ENCODE measurements at places on chromosomes 7 and 10.

DNA sequence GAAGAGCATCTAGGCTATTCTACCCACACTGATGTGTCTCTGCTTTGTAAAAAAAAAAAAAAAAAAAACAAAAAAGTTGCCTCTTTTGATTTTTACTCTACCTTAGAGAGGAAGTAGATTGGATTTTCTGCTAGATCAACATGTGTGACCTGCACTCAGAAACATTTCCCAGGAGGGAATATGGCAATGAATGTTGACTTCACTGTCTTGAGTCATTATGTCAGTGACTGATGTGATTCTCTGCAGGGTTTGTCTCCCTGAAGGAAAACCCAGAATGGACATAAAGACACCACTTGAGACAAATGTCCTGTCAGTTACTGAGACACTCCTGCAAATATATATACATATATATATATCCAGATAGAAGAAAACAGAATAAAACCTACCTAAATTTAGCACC, 370.3 kb downstream of the BMPER start:
- DNase-seq = no peak

GRCh38 chr7:140641524-140642195, 1.0 kb upstream of the DENND2A start:
- no peak for DNase-seq

DNA sequence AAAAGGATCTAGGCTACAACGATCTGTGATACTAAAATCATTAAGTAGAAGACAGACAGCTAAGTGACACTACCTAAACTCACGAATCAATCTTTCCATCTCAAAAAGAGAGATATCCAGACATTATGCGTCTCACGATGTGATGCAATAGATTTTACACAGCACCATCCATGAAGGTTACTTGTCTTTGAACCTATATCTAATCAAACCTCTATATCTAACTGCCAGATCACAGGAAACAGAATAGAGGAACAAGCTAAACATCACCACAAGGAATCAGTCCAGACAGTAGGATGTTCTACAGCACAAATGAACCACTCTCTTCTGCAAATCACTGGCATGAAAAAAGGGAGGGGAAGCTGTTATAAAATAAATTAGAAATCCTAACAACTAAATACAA, 4.1 kb downstream of the RAPGEF5 start:
- DNase-seq = no peak

DNA sequence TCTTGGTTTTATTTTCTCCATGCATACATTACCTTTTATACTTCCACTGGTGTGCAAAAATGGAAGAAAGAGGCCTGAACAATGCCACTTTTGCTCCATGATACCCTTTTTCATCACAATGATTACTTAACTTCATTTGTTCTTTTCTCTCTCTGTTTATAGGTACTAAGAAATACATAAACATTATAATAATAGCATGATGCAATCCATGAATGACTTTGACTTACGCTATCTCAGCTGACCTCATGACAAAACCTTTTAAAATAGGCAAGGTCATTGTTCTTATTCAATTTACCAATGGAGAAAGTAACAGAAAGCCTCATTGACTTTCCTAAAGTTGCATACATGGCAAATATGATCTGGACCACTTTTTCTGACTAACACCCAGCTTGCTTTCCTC, 105.1 kb upstream of the ZEB1 start:
- no peak for DNase-seq
